Kidney epithelial cell (primary cell): ENCODE measurements at places on chromosomes 11 and 22.

DNA sequence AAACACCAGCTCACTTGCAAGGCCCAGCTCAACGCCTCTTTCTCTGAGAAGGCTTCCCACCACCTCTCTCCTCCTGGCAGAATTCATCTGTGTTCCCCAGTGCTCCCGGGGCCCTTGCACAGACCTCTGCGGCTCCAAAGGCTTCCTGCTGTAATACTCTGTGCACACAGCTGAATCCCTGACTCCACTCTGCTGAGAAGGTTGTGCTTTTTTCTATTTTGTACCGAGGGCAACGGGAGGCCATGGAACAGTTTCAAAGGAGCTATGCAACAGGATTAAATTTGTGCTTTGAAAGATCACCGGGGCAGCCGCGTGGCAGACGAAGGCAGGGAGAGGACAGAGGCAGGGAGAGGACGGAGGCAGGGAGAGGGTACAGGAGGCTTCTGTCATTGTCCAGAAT lies 49.2 kb upstream of the SYT7 start:
- no peak for DNase-seq

- no peak for DNase-seq
These were observed 138.1 kb downstream of the TBC1D22A start for GRCh38 chr22:46900549-46900948.

DNA sequence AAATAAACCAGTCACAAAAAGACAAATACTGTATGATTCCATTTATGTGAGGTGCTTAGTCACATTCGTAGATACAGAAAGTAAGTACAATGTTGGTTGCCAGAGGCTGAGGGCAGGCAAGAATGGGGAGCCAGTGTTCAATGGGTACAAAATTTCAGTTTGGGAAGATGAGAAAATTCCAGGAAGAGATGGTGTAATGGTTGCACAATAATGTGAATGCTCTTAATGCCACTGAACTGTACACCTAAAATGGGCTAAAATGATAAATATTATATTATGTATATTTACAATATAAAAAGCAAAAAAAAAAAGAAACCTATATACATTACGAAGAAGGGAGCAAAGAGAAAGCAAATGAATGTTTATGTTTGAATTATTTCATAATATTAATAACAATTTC lies 329.0 kb downstream of the C11orf87 start:
- DNase-seq, result no peak

DNA sequence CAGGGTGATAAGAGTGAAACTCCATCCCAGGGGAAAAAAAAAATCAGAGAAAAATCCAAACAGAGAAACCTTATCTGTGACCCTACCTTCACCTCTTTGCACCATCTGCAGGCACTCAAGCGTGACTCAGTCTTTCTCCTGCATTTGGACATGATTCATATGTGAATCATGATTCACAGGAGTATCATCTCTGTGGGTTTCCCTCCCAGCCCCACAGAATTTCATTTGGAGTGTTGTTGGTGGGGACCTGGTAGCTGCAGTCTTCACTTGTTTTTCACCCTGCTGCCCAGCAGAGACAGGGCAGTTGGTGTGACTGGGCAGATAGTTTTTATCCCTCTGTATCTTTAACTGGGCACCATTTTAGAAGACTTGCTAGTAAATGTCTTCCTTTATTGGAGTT lies 75.7 kb downstream of the DEPDC5 start:
- peak; percentile 72 for DNase-seq
